ENCODE measurements at places on chromosomes 16 and 17.
A peak's percentile ranks its signal among the peaks of the same experiment; 100 is the strongest.

- DNase-seq: peak; percentile 54
Observed at GRCh38 chr17:72719578-72720493, 372.7 kb downstream of the SLC39A11 start.

- no peak for DNase-seq
Observed at GRCh38 chr17:77489893-77490255, 349.1 kb downstream of the SEC14L1 start.

DNA sequence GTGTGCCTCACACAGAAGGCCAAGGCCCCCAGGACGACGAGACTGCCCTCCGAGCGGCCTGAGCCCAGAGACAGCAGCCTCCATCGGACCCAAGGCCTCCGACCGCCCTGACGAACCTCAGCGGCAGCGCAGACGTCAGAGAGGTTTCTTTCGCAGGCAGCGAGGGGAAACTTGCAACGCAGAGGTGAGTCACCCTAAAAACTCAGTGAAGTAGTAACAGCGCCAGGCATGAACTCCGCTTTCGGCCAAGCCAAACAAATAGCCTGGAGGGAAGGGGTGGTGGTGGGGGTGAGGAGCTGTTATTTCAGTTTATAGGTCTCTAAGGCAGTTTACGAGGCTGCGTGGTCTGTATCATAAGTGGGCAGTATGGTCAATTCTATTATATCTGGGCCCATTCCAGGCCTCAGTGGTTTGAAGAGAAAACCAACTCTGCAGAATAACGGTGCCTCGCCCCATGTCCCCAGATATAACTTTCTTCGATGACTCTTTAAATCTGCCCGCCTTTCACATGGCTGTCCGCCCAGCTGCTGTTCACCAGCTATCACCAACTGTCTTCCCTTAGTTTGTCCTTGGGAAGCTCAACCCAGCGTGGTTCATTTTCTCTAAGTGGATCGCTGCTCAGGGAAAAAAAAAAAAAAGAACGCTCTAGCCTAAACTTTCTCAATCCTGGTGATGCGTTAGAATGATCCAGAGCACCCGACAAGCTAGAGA lies 43.5 kb upstream of the FOXF1 start:
- no peak for DNase-seq

DNA sequence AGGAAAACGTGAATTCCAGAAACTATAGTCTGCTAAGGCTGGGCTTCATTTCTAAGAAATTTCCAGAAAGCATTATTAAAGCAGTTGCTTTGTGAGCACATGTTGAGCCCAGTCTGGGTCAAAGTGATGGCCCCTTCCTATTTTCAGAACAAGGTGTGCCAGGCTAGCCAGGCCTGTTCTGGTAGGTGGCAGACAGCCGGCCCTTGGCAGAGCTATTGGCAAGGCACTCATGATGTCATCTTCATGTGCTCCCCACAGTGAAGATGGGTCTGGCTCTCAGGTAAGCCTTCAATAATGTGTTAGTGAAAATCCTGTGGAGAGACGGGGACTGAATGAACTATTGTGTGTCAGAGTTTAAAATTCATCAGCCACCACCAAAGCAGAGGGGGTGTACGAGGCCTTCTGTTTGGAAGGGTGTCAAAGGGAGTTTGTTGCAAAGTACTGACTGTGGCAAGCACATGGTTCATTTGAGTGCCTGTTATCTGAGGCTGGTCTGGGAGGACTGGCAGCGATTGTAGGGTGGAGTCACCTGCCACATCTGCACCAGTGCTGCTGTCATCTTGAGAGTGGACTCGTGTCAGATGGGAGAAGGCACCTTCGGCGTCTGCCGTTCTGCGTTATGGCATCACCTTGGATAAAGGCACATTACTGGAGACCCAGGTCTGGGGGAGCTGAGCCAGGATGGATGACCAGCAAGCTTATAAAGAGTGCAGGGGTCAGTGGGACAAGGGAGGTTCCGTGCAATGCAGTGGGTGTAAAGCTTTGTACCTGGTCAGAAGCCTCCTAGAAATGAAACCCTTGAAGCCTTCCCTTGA lies 43.4 kb downstream of the KSR1 start:
- DNase-seq: no peak

DNA sequence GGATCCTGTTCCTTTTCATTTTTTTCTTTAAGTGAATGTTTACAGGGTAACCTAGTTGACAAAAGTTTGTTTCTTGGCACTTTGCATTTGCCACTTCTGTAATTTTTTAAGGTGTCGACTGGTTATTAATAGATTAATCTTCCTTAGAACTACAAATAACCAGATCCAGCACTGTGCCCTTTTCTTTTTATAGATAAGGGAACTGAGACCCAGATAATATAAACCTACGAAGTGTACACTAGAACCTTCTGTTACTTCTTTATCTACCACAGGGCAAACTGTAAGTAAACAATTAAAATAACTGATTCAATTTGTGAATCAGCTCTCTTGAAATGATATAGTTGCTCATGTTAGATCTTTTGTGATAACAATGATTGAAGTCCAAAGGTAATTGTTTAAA lies 55.4 kb downstream of the NLK start:
- DNase-seq: no peak

GRCh38 chr17:31724026-31724425 lies 135.0 kb downstream of the COPRS start:
- DNase-seq: no peak

DNA sequence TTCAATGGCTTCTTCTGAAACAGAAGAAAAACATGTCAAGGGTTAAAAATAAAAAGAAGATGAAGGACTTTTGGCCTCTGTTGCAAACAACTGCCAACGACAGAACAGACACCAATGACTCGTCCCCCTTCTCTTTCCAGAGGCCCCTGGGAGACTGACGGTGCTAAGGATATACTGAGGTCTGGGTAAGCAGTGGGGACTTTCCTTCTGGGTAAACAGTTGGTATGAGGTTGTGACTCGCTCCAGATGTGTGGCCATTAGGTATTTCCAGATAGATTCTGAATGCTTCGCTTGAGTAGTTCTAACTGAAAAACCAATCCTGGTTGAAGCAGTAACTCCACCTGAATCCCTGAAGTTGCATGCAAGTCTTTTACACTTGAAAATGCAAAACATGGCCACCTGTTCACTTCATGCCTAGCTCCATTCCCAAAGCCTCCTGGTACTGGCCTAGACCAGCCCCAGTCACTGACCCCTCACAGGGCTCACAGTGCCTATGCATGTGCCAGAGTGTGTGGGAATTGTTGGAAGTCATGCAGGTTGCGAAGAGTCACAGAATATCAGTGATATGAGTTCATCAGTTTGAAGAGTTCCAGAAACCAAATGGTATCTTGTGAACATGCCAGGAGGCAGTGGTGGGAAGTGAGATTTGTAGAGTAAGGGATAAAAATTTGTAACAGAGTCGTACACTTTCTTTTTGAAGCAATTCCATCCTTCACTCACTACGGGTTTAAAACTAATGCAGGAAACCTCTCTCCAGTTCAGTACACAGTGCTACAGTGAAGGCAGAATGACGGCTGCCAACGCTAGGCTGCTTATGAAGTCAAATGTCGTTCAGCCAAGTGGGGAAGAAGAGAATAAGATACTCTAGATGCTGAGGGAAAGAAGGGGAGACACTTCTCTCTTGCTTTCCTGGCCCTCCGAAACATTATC lies 217.8 kb downstream of the ZFHX3 start:
- no peak for DNase-seq

- peak; percentile 51 for DNase-seq
Observed at GRCh38 chr17:82228842-82229697, at the start of gene SLC16A3. Gene SLC16A3 (plus strand): TSS chr17:82229042. CDS start chr17:82236009, 6,967 bp downstream.

- DNase-seq: no peak
Observed at GRCh38 chr17:33245183-33245582, 47.9 kb downstream of the ASIC2 start.

GRCh38 chr17:39376434-39376833 lies 25.0 kb downstream of the FBXL20 start:
- DNase-seq: no peak

- DNase-seq: no peak
Observed at GRCh38 chr16:9135797-9136196, 44.4 kb downstream of the HAPSTR1 start.

GRCh38 chr17:2235792-2236366 lies 67.7 kb downstream of the SMG6 start:
- no peak for DNase-seq

- no peak for DNase-seq
Observed at GRCh38 chr17:43839670-43840108, 6.7 kb upstream of the MPP3 start.

DNA sequence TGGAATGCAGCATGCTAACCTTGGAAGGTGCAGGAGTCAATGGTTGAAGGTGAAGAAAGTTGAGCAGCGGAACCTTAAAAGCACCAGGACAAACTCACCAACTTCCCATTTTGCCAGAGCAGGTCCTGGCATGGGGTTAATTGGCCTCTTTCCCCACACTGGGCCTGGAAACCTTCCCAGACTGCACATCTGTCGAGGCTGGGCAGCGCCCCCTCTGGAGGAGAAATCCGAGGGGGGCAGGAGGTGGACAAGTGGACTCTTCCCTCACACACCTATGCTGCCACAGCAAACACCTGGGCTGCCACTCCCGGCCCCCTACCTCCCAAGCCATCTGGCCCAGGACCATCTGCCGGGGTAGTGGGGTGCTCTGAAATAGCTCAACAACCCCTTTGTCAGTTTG lies 232.4 kb downstream of the CBLN1 start:
- no peak for DNase-seq

GRCh38 chr16:1042049-1042744 lies 30.4 kb upstream of the SSTR5 start:
- no peak for DNase-seq

GRCh38 chr16:65394281-65394680 lies 272.4 kb upstream of the CDH11 start:
- DNase-seq: no peak

- DNase-seq: no peak
Observed at GRCh38 chr17:56320443-56320842, 167.2 kb downstream of the ANKFN1 start.

DNA sequence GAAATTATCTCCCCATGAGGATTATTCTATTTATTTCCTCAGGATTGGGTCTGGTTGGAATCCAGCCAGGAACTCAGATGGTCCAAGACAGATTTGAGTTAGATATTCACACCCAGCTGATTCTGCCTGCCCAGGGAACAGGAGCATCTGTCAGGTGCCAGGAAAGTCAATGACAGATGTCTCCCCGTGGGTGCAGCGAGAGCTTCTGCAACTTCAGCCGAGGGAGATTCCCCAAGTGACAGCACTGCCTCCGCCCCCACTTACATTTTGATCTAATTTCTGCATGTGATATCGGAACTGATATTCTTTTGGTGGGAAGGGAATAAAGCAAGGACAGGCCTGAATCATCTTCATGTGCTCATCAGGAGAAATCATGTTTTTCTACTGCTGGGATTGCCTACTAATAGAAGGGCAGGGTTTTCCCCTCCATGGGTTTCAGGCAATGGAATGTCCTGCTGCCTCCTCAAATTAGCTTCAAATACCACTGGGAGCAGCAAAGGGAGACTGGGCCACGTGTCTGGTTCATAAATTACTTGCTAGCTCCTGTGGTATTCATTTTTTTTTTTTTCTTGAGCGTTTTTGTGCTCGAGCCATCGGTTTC lies 15.7 kb upstream of the DHX8 start:
- no peak for DNase-seq

DNA sequence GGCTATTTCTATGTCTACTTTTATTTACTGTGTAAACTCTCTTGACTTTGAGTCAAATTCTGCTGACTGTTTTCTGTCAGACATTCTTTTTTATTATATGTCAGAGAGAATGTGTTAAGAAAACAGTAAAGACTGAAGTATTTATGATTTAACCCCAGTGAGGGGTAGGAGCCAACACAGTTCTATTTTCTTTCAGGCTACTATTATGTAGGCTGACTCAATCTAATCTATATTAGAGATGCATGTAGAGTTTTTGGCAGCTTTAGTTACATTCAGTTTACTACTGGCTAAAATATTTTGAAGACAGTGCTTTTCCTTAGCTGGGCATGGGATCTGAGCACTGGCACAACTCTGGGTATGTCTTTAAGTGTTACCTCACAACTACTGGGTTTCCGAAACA lies 1108.0 kb downstream of the CDH11 start:
- DNase-seq: no peak

Data from activated effector memory CD4-positive, alpha-beta T cell treated with Interleukin-2 at 50 U/mL for 16 hours (primary cell).